Endothelial cell (in vitro differentiated cells): ENCODE measurements at places on chromosomes 1 and 21. TPM values are rescaled to one million over a fixed set of nuclear protein-coding genes. Genes with fewer than 3 reads are reported as not detected.

GRCh38 chr21:17925899-17926298 lies 106.7 kb upstream of the C21orf91 start:
- peak; percentile 19 for DNase-seq

DNA sequence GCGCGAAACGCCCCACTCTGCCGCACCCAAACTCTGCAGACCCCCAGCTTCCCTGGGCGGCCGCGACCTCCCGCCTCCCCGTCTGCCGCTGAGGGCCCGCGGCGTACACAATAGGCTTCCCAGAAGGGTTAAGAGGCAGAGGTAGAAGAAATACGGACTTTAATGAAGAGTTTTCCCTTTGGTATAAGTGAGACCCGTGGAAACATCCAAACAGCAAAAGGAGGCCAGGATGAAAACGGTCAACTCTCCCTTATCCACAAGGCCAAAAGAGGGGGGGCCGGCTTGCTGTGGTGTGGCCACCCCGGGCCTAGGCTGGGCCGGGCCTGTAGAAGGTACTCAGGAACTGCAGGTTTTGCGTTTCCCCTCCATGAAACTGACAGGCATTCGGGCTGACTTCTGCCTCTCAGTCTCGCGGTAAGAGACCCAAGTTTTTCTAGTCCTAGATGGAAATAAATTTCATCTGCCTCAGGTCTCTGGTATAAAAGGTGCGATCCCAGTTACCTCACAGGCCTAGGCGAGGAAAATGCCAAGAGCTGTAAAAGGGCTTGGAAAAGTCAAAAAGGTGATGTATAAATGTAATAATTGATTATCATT lies 671 bp upstream of the PYGO2 start:
- DNase-seq, result no peak

DNA sequence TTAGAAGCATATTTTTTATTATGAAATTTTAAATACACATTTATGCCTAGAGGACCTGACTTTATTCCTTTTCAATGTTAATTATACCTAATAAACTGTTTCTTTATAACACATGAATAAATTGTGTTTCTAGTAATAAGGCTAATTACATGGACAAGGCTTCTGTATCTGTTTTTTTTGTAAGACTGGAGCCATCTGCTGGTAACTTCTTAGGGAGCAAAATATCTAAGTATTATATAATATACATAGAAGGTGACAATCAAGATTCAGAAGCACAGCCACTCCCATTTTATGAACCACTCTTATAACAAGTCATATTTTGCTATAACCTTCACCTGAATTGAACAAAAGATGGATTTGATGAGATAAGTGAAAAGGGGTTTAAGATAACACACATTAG lies 84.2 kb downstream of the LBR start:
- DNase-seq, result no peak

Gene FYB2
- total RNA-seq, result 0.18 TPM

- no peak for DNase-seq
These were observed 811 bp upstream of the REG4 start for GRCh38 chr1:119811985-119812557.

GRCh38 chr1:217089361-217090014 lies 366.3 kb upstream of the ESRRG start:
- peak; percentile 14 for DNase-seq

Gene FAM43B
- 1.7 TPM for total RNA-seq

- no peak for DNase-seq
These were observed 71.5 kb upstream of the ACTL8 start for GRCh38 chr1:17683598-17683997.

GRCh38 chr1:209354840-209355165 lies 228.7 kb upstream of the CAMK1G start:
- DNase-seq, result no peak

Gene SEMA6C
- 214 TPM for total RNA-seq

DNA sequence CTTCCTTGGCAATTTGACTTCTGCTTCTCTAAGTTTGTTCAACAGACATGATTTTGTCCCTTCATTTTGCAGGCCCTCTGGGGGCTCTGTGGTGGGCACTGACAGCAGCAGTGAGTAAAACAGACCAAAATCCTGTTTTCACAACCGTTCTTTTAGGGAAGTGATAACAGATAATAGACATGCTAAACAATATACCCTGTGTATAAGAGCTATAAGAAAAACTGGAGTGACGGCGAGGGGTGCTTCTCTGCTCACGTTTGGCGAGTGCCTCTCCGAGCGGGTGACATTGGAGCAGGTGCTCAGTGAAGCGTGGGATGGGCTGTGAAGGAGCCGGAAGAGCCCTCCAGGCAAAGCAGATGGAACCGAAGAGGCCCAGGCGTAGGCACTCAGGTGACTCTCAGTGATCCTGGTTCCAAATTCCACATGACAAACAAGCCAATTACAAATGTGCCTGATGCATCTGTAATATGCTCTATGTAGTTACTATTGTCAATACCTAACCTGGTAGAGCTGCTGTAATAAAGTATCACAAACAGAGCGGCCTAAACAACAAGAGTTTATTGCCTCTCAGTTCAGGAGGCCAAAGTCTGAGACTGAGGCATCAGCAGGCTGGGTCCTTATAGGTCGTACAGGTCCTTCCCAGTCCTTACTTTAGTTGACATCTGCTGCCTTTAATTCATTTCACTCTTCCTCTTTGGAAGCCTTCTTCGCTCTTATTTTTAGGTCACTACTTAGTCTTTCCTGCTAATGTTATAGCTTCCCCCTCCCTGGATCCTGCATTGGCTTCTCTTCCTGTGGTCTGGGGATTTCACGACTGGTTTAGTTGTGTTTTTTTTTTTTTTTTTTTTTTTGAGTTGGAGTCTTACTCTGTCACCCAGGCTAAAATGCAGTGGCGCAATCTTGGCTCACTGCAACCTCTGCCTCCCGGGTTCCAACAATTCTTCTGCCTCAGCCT lies 20.1 kb downstream of the OR2B11 start:
- no peak for DNase-seq

DNA sequence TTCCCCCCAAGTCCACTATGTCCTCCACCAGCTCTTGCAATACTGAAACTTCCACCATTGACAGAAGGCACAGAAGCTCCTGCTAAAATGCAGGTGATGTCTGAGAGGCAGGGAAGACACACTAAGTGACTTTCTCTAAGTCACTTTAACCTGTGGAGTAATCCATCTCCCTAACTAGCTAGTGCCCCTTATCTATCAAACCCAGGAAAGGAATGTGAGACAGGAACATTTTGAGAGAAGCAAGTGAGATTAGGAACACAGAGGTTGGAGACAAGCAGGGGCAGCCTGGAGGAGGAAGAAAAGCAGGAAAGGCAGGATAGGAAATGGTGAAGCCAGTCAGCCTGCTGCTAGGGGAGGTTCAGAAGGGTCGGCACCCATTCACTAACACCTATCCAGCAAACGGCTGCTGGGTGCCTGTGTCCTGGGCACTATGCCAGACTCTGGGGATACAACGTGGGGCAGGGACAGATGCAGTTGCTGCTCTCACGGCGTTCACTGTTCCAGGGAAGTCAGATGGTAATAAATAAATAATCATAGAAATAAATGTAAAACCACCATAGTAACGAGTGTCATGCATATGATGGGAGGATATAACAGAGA lies 7.0 kb downstream of the GPA33 start:
- DNase-seq, result no peak

DNA sequence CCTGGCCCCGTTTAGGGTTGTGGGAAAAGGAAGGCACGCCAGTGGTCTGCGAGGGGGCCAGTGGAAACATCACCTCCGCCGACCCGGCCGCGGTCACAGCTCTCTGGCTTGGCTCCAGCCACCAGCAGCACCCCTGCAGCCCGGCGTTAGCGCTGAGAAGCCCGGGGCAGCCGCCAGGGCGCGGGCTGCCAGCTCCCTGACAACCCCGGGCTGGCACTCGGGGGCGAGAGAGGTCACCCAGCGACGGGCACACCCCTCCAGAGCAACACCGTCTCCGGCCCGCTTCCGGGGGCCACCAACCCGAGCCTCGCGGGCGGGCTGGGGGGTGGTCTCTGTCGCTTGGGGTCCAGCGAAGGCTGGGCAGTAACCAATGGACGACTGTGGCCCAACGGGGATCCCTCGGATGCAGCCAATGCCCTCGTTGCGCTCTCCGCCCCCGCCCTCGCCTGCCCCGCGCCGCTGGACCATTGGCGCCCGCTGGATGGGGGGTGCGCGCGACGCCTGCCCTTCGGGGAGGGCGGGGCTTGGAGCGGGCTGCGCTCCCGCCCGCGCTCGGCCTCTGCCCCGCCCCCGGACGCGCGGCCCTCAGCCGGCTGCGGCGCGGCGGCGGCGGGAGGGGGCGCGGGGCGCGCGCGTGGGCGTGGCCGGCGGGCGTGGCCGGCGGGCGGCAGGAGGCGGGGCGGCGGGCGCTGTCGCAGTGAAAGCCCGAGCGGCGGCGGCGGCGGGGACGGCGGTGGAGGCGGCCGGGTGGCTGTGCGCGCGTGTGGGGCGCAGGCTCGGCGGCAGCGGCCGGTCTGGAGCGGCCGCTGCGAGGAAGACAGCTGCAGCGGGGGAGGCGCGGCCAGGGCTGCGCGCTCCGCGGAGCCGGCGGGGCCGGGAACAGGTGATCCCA lies at the start of gene MAN1C1:
MAN1C1 (plus strand) TSS at position 697 of the 892 bp plus-strand sequence. CDS start 1,007 bp downstream, outside the sequence.
- peak; percentile 93 for DNase-seq

- DNase-seq, result no peak
These were observed 75.0 kb upstream of the DUSP10 start for GRCh38 chr1:221816899-221817298.

DNA sequence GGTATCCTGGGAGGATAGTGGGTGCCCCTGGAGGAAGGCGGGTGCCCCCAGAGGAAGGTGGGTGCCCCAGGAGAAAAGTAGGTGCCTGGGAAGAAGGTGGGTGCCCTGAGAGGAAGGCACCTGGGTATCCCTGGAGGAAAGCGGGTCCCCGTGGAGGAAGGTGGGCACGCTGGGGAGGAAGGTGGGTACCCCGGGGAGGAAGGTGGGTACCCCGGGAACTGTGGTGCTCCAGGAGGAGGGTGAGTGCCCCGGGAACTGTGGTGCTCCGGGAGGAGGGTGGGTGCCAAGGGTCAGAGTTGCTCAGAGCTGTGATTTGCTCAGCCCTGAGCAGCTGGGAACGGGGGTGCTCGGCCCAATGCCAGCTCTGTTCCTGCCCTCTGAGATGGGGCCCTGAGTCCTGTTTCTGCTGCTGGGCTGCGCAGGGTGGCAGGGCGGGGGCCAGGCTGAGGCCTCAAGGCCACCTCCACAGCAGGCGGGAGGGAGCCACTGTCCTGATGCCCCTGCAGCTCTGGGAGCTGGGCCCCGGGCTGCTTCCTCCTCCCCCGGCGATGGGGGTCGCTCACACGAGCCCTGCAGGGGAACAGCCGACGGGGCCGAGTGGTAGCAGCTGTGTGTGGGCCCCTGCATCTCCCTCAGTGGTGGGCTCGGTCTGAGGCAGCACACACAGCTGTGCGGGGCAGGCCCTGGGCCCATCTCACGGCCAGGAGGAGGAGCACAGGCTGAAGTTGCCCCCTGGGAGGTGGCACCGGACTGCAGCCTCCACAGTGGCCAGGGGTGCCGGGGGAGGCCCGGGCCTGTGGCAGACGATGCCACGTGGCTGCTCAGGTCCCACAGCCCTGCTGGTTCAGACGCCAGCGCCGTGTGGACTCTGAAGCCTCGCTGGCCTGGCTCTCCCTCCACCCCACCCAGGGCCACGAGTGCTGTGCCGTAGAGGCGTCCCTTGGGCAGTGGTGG lies 57.4 kb downstream of the SLX9 start:
- DNase-seq, result no peak

Gene AIRE
- total RNA-seq, result not detected

DNA sequence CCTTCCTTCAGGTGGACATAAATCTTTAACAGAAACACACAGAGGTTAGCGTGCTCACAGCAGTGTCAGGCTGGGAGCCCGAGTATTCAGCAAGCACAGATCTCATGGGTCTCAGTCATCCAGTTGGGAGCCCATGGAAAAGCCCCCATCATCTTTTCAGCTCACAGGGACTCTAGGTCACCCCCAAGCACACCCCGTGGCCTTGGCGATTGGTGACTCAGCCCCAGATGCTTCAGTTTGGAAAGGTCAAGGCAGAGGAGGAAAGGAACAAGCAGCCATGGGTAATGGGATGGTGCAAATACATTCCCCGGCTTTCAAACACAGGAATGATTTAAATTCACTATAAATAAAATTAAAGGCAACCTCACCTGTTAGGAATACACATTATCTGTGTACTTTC lies 88.9 kb downstream of the PGBD5 start:
- no peak for DNase-seq

DNA sequence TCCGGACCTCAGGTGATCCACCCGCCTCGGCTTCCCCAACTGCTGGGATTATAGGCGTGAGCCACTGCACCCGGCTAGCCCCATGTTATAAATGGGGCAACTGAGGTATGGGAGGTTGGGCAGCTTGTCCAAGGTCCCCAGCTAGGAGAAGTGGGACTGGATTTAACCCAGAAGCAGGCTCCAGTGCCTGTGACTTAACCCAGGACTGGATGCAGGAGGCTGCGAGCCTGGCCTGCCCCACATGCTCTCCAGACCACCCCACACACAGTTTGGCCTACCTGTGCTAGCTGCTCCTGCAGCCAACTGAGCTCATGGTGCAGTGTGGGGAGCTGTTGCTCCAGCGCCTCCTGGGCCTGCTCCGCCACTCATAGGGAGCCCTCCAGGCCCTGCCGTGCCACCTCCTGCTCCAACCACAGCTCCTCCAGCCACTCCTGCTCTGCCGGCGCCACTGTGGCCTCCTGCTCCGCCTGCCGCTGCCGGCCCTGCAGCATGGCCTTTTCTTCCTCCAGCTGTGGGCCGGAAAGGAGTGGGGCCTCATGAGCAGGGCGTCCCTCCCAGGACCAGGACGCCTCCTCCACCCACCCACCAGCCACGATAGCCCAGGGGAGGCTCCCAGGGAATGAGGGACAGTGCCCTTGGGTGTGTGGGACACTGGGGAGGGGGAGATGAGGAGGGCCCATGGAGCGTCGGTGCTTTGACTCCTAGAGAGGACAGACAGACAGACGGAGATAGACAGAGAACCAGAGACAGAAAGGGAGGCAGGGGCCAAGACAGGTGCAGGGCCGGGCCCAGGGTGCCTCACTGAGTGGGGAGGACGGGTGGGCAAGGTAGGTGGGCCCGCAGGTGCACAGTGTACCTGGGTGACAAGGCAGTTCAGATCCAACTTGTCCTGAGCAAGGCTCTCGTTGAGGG lies 12.4 kb upstream of the NBPF1 start:
- no peak for DNase-seq

DNA sequence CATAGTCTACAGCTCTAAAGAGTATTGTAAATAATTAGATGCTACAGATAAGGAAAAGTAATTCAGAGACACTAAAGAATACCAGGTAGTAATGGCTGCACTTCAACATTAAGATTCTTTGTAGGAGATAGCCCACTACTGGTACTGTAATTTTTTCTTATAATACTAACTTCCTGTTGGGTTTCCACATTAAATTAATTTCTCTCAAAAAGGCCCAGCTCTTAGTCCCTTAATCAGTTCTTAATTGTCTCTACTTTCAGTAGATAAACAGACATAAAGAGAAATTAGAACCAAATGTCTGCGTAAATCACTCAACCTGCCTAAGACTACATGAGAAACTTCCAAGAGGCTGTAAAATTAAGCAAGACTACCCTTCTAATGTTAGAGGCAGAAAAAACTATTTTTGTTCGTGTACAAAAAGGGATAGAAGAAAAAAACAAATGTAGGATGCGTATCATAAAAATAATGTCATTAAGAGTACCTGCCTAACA lies 83.4 kb downstream of the NOTCH2 start:
- no peak for DNase-seq
